ENCODE measurements at places on chromosomes 4 and X. TPM values are rescaled to one million over a fixed set of nuclear protein-coding genes. Genes with fewer than 3 reads are reported as not detected.

The MAGEA4 gene
- not detected for total RNA-seq

The TENM3 gene
- 87.7 TPM for total RNA-seq

The ASB9 gene
- 25.4 TPM for total RNA-seq

The COMMD8 gene
- 54.2 TPM for total RNA-seq

The NAA11 gene
- not detected for total RNA-seq

Measured in A172 (cell line).